Type B pancreatic cell (in vitro differentiated cells): ENCODE measurements at places on chromosomes 3 and 15. TPM values are rescaled to one million over a fixed set of nuclear protein-coding genes. Genes with fewer than 3 reads are reported as not detected.

- H3K4me1 ChIP-seq, result peaks cover 3% of the 10 kb centered on the region
- peak overlapping the region; percentile 80 for H3K27ac ChIP-seq
- peaks cover 46% of the 10 kb centered on the region for H3K36me3 ChIP-seq
- no peak overlapping the region for H3K4me3 ChIP-seq
These were observed 44.6 kb downstream of the HDGFL3 start for GRCh38 chr15:83163032-83163431.

DNA sequence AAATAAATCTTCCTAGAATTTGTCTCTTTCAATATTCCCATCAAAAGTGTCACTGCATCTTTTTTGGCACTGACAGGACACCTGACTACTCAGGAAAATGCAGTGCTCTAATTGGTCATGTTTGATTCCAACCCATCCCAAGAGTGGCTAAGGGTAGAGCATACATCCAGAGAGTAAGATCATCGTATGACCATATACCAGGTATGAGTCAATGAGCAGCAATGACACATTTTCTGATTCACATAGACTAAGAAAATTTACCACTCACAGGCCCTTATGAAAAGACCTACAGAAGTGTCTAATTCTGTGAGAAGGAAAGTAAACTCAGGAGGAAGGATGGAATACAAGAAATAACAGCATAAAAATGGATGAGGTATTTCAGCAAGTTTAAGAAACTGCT, 434.2 kb downstream of the ZIC1 start:
- H3K36me3 ChIP-seq, result no peaks in the 10 kb centered on the region
- H3K27me3 ChIP-seq, result no peaks in the 10 kb centered on the region
- H3K4me3 ChIP-seq, result no peak overlapping the region
- no peak for DNase-seq
- H3K27ac ChIP-seq, result no peak overlapping the region

DNA sequence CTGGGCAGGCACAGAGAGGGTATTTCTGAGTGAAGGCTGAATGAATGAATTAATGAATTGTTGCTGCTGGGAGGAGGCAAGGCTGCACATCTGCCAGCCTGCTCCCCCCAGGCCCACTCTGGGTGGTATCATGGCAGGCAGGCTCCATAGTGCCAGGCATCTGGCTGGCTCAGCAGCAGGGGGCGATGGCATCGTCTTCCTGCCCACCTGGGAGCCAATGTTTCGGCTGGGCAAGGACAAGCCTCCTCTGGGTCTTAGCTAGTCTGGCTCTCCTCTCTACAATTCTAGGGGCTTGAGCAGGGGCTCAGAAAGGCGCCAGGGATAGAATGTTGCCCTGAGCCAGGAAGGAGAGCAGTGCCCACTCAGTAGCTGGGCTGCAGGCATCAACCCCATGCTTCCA, 1.7 kb upstream of the TLR9 start:
- no peaks in the 10 kb centered on the region for H3K36me3 ChIP-seq
- DNase-seq, result no peak
- H3K4me1 ChIP-seq, result no peaks in the 10 kb centered on the region
- H3K4me3 ChIP-seq, result no peak overlapping the region

- H3K27ac ChIP-seq, result no peak overlapping the region
- peaks cover 7% of the 10 kb centered on the region for H3K36me3 ChIP-seq
- no peak overlapping the region for H3K4me3 ChIP-seq
- no peak for DNase-seq
These were observed 197.0 kb downstream of the LPP start for GRCh38 chr3:188350961-188351360.

DNA sequence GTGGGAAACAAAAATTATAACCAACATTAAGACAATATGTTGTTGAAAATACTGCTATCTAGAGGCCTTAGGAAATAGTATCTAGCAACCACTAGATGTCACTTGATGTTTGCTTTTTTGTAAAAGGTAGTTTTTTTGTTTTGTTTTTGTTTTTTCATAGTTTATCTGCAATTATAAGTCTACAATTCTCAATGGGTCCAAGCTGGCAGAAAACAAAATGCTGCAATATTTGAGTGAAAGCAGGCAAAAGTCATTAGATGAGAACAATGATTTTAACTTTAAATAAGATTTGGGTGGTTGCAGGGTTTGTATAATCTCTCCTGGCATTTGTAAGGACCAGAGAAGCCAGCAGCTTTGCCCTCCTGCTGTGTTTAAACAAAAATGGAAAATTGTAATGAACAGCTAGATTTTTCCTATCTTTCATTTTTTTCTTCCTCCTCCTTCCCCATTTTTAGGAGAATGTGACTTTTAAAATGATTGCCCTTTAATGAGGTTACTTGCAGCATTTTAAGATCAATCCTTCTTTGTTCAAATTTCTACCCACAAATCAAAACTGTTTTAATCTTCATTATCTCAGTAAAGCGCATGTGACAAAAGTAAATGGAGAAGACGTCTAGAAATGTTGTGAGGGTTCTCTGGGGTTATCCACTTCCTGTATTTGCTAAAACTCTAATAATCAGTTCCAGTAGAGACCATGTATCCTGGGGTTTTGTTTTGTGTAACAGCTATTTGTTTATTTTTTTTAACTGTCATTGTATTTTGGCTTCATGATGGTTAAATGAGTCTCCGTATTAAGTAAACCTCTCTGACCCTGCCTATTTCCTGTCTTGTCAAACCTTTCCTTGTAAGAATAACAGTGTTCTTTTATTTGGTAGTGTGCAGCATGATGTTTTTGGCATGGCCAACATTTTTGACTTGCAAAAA, 27.3 kb downstream of the DUT start:
- DNase-seq, result no peak
- H3K36me3 ChIP-seq, result peaks cover 3% of the 10 kb centered on the region
- no peak overlapping the region for H3K4me3 ChIP-seq
- H3K27ac ChIP-seq, result peak overlapping the region; percentile 62
- H3K4me1 ChIP-seq, result peaks cover 24% of the 10 kb centered on the region

DNA sequence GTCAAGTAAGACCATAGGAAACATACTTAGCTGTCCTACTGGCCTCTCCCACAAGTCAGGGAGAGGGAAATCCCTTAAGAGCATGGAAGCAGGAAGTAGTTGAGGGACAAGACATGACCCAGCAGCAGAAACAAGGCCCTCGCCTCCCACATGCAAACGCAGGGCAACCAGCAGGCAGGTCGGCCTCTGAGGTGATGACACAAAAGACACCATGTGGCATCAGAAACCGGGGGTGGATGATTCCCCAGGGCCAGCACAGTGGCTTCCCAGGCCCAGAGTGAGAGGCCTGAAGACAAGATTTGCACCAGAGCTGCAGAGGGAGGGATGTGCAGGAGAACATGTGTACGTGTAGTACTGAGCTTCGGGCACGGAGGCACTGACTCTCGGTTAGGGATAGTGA, 26.3 kb downstream of the PXYLP1 start:
- H3K4me3 ChIP-seq, result no peak overlapping the region
- H3K27me3 ChIP-seq, result no peaks in the 10 kb centered on the region
- H3K4me1 ChIP-seq, result peaks cover 14% of the 10 kb centered on the region
- H3K27ac ChIP-seq, result no peak overlapping the region
- peaks cover 8% of the 10 kb centered on the region for H3K36me3 ChIP-seq

GRCh38 chr3:170419557-170420087, 954 bp downstream of the CLDN11 start:
- peaks cover 31% of the 10 kb centered on the region for H3K27me3 ChIP-seq
- DNase-seq, result no peak

DNA sequence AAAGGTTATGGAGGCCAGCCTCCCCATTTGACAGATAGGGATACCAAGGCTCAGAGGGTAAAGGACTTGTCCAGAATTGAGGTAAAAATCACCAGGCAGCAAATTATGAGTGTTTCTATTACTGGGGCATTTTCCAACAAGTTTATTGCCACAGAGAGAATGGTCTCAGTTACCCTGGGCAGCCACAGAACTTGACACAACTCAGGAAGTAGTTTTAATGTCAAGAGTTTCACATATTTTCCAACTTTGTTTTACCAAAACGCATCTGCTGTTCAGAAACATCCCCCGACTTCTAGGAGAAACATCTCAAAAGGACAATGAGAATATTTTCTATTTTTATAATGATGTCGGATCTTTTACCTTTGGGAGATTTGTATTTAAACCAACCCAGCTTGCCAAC, 107.5 kb upstream of the MRPS22 start:
- H3K36me3 ChIP-seq, result no peaks in the 10 kb centered on the region
- peaks cover 27% of the 10 kb centered on the region for H3K4me1 ChIP-seq
- DNase-seq, result no peak
- H3K27me3 ChIP-seq, result peaks cover 29% of the 10 kb centered on the region
- no peak overlapping the region for H3K4me3 ChIP-seq

DNA sequence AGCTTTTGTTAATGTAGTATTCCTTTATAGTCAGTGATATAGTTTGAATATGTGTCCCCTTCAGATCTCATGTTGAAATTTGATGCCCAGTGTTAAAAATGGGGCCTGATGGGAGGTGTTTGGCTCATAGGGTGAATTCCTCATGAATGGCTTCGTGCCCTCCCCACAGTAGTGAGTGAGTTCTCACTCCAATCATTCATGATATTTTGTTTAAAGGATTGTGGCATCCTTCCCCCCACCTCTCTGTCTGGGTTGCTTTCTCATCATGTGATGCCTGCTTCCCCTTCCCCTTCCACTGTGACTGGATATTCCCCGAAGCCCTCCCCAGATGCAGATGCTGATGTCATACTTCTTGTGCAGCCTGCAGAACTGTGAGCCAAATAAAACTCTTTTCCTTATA, 649.8 kb upstream of the NR2F2 start:
- H3K4me3 ChIP-seq, result no peak overlapping the region
- H3K4me1 ChIP-seq, result peaks cover 10% of the 10 kb centered on the region
- H3K27me3 ChIP-seq, result no peaks in the 10 kb centered on the region
- H3K36me3 ChIP-seq, result no peaks in the 10 kb centered on the region
- no peak for DNase-seq

DNA sequence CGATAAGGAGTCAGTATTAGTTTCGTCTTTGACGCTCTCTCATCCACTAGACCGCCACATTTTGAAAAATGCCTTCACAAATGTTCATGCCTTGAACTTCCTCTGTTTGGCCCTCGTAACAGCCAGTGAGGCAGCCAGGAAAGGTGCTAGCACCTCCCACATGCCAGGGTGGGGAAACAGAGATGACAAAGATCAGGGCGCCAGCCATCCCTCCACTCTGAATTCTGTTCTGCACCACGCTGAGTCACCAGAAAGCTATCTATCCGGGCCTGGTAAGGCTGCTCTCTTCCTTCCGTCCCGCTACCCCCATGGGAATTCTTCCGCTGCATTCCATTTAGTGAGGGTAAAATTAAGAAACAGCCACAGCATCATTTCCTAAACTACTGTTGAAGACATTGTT, 31.3 kb upstream of the BCL2L10 start:
- H3K4me3 ChIP-seq, result no peak overlapping the region
- no peak overlapping the region for H3K27ac ChIP-seq
- peaks cover 6% of the 10 kb centered on the region for H3K4me1 ChIP-seq
- no peak for DNase-seq
- peaks cover 12% of the 10 kb centered on the region for H3K36me3 ChIP-seq

GRCh38 chr3:195284842-195285241, 13.9 kb upstream of the XXYLT1 start:
- peaks cover 9% of the 10 kb centered on the region for H3K36me3 ChIP-seq
- no peak for DNase-seq
- H3K4me1 ChIP-seq, result no peaks in the 10 kb centered on the region
- no peak overlapping the region for H3K4me3 ChIP-seq
- H3K27me3 ChIP-seq, result no peaks in the 10 kb centered on the region
- H3K27ac ChIP-seq, result no peak overlapping the region

The RARB gene
- total RNA-seq, result 13.3 and 28.2 TPM in 2 replicates

The CORO2B gene
- total RNA-seq, result 1.6 and 3.9 TPM in 2 replicates

The FGF7 gene
- 3.0 and 7.8 TPM in 2 replicates for total RNA-seq

The TMEM207 gene
- not detected in 2 replicates for total RNA-seq

The GREM1 gene
- 2.5 and 56.6 TPM in 2 replicates for total RNA-seq

The ESYT3 gene
- 1.6 and 2.0 TPM in 2 replicates for total RNA-seq
